Stimulated activated memory B cell treated with anti-CD40 and anti-IgM and Interleukin-4, amounts not matched to agents 10 μg/mL and 1 μg/mL and 100 μg/mL, for 72 hours (primary cell): ENCODE measurements at places on chromosomes 16 and 17.

GRCh38 chr17:43467981-43468581 is 15.7 kb upstream of the DHX8 start:
- no peak for ATAC-seq

DNA sequence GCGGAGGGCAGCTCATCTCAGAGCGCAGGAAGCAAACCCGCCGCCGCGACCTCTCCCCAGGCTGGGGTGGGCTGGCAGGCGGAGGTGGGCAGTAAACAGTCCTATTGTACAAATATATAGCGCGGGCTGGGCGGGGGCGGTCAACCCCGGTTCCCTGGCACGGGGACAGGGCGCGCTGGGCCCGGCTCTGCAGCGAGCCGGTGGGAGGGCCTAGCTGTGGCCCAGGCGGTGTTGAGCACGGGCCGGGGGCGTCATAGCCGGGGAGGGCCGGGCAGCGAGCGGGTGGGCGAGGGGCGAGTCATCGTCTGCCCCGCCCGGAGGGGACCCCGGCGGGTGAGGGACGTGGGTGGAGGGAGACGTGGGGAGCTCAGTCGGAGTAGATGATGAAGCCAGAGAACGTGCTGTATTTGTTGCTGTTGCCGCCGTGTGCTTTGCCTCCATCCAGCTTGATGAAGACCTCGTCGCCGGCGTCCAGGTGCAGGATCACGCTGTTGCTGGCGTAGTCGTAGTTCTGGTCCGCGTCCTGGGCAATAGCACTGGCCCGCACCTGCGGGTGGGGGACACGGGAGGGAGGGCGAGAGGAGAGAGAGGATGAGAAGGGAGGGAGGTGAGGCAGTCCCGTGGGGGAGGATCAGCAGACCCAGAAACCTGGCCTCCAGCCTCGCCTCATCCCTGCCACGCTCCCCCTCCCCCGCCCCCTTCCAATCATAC is 8.1 kb downstream of the C1QL1 start:
- ATAC-seq, result peak; percentile 51

- no peak for ATAC-seq
These were observed 1.2 kb upstream of the SECTM1 start for GRCh38 chr17:82334622-82335394.

GRCh38 chr16:56115817-56116576 is 75.3 kb upstream of the GNAO1 start:
- ATAC-seq, result no peak

DNA sequence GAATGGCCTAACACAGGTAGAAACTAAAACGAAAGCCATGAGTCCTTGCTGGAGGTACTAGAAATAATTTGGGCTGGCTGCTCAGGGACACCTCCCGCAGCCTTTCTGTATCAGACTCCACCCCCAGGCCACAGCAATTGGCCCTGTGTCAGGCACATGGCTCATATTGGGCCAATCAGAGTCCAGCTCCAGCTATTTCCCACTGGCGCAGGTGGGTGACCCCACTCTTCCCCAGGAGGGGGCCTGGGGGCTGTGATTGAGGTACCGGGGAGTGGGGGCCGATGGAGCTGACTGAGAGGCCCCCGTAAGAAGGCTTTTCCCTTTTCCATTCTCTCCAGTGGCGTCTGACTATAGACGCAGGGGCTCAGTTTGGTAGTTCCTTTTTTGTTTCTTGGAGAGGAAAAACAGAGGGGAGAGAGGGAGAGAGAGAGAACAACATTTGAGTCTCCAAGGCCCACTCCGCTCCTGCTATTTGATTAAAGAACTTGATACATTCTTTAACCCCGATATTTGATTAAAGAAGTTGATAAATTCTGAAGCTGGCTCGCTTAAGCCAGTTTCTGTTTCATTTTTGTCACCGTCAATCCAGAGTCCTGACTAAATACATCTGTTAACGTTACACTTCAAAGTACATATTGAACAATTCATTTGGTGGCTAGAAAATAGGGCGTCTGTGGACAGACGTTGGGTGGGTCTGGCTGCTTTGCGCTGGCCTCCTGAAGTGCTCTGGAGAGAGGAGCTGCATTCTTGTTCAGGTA is 26.3 kb downstream of the FOXL1 start:
- ATAC-seq, result peak; percentile 92

- ATAC-seq, result no peak
These were observed 24.4 kb downstream of the TBC1D3B start for GRCh38 chr17:36151891-36152638.

- ATAC-seq, result no peak
These were observed 15.0 kb downstream of the SMPD3 start for GRCh38 chr16:68433316-68433715.

GRCh38 chr17:80832266-80832676 is 159.4 kb upstream of the CHMP6 start:
- no peak for ATAC-seq

DNA sequence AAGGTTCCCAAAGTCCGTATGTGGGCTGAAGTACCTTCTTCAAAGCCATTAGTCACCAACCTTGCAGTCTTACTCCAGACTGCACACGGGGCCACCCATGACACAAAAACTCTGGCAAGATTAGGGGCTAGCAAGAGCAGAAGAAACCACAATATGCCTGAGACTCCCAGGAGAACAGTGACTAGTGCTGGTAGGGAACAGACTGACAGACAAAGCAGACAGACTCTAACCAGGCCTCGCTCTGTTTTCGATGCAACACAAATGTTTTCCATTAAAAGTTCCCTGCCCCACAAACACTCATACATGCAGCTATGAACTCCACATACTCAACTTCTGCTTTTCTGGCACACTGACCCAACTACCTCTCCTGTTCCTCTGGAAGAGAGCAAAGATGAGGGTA is 102.2 kb downstream of the HIC1 start:
- no peak for ATAC-seq

DNA sequence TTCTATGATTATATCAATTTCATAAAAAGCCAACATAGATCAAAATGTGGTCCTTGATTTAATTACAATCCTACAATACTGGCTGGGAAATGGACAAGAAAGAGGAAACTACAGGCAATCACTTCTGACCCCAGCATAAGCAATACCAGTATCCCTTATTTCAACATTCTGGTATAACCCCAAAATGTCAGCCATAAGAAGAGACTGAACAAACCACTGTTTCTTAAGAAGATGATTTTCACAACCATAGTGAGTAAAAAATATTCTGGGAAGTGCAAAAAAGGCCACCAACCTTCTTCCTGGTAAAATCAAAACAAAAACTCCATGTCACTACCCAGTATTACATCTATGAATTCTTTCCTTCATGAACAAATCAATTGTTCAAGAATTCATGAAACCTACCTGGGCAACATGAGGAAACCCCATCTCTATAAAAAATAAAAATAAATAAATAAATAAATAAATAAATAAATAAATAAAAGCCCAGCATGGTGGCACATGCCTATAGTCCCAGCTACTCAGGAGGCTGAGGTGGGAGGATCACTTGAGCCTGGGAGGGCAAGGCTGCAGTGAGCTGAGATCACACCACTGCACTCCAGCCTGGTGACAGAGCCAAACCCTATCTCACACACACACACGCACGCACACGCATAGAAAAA is 7.5 kb downstream of the N4BP1 start:
- ATAC-seq, result no peak

- no peak for ATAC-seq
These were observed 21.4 kb upstream of the SLC46A1 start for GRCh38 chr17:28427371-28427770.

- peak; percentile 94 for ATAC-seq
These were observed at the start of gene DOK4 for GRCh38 chr16:57485916-57486857. DOK4 (minus strand) TSS chr16:57486493; CDS start chr16:57479507, 6,986 bp downstream.

- peak; percentile 28 for ATAC-seq
These were observed 16.6 kb downstream of the LDHD start for GRCh38 chr16:75099738-75100602.

- ATAC-seq, result peak; percentile 82
These were observed 1.7 kb downstream of the CMTM3 start for GRCh38 chr16:66605979-66606751.

DNA sequence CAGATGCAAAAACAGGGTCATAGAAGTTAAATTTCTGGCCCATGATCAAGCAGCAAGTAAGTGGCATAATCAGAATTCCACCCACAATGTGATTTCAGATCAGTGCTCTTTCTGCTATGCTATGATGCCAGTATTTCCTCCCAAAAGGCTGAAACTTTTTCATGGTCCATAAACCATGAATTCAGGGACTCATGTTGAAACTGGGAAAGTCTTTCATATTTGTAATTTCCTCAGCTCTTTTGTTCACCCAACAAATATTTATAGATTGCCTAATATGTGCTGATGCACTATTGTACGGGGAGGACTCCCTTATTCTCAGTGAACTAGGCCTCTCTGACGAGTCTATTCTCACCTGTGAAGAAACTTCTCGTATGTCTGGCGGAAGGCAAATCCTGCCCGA is 156.3 kb downstream of the MYO1D start:
- no peak for ATAC-seq

GRCh38 chr17:36942631-36943125 is 5.4 kb downstream of the LHX1 start:
- no peak for ATAC-seq
